ENCODE measurements at places on chromosomes 7 and 10.

DNA sequence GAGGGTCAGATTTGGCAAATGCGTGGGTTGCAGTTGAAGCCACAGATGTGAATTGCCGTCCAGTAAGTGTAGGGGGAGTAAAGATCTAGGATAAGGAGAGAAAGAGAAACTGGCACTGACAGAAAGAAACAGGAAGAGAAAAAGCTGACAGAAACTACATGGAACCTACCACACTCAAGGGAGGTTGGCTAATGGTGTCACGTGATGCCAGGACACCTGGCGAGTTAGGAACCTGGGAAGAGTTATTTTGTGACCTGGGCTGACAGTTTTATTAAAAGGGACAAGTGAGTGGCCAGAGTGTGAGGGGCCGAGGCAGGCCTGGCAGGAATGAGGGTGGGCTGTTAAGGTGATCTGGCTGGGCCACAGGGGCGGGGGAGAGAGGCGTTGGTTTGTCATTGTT, 188.7 kb downstream of the ADARB2 start:
- DNase-seq = no peak

- DNase-seq = peak; percentile 43
These were observed 1.5 kb downstream of the TRIL start for GRCh38 chr7:28956608-28957063.

DNA sequence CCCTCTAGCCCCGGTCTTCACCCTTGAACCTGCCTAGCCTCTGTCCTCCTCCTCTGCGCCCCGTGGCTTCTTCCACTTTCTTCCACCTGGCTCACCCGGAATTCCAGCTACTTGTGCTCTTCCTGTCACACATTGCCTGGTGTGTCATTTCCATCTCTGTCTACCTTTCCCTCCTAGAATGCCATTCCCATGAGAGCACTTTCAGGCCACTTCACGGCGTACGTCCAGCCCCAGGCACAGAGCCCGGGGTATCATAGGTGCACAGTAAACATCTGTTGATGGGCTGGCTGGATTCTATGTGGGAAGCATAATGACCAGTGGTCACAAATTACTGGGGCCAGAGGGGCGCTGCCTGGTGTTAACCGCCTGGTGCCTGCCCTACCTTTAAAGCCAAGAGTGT, 161.3 kb downstream of the CUX1 start:
- no peak for DNase-seq

DNA sequence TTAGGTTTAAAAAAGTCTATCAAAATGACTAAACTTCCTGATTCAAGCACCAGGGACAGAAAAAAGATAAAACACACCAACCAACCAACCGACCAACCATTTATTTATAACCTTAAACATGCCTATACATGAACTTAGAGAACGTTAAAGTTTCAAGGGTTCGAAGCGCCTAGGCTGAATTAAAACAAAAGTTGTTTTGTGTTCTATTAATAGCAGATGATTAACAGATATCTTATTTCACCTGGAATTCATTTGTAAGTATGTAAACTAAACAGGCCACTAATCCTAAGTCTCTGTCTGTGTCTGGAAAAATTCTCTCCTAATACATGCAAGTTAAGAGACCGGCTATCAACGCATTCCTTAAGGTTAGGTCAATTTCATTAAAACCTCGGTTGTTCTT, 1.4 kb downstream of the BAIAP2L1 start:
- no peak for DNase-seq

DNA sequence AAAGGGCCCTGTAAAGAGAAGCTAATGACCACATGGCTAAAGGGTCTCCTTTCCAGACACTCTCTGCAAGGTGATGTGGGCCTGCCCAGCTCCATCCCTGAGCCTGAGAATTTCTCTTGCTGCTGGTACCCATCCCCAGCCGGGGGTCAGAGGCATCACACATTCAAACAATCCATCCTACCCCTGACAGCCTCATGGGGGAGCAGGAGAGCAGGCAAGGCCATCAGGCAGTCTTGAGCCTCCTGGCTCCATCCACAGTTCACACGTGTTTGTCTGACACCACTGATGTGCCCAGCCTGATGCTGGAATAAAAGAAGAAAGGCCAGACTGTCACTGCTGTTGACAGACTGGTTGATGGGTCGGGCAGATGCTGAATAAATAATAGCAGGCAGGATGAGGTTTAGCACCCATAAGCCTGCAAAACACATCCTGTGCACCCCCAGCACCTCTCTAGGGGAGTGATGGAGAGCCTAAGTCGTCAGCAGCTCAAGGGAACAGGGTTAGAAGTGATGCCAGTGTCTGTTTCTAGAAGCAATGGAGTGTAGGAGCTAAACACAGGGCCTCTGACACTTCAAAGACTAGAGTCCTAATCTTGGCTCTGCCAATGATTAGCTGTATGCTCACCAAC, 43.5 kb downstream of the TLL2 start:
- peak; percentile 31 for DNase-seq

DNA sequence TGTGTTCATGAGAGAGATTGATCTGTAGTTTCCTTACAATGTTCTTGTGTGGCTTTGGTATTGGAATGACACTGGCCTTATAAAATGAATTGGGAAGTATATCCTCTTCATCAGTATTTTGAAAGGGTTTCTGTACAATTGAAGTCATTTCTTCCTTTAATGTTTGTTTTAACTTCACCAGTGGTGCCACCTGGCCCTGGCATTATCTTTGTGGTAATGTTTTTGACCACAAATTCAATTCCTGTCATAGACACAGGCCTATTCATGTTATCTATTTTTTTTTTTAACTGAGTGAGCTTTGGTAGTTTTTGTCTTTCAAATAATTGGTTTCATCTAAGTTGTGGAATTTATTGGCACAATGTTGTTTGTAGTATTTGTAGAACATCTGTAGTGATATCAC, 127.7 kb downstream of the CDK14 start:
- DNase-seq = no peak

DNA sequence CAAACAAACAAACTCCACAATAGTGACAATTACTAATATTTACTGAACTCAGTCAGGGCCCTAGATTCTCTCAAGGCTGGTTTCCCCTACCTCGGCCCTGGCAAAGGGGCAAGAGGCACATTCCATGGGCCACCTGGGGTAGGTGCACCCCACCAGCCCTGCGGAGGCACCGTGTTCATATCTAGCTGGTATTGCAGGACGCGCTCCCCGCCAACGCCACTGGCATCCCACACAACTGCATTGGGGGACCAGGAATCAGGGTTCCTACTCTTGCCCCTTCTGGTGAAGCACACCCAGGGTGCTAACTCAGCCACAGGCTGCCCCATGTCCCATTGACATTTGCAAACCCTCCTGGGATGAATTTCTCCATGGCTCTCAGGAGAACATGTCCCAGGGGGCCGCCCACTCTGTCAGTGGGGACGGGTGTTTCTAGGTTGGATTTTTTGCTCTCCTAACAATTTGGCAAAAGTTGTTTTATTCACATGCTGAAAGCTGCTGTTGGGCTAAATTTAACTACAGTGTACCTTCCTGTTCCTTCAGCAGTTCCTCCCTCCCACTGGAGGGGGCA, 76.7 kb downstream of the ZRANB1 start:
- no peak for DNase-seq

- no peak for DNase-seq
These were observed 190.2 kb downstream of the CAMK1D start for GRCh38 chr10:12539350-12540164.

DNA sequence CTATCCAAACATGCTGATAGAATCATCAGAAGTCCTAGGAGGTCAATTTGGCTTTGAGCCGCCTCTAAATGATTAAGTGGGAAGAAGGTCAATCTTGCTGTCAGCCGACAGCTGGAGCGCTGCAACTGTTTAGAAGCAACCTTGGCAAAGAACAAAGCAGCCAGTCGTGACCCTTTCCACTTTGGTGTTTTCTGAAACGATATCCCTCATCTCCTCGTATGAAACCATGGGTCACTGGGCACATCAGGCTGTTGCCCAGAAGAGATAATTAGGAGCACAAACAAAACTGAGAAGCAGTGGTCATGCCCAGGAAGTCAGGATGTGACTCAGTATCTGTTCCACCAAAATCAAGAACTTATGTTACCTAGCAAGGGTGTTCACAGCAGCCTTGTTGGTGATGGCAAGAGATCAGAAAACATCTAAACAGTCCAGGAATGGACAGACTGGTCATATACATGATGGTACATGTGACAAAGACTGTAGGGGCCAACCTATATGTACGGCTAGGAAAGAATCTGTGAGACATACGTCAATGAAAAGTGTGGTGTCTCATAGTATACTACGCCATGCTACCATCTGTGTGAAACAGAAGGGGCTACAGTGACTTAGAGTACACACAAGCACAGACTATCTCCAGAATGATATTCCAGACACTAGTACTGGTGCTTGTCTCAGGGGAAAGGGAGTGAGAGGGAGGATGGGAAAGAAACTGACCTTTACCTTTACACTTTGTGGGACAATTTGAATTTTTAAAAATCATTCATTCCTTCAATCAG, 22.4 kb downstream of the STN1 start:
- no peak for DNase-seq

- DNase-seq = no peak
These were observed 20.8 kb upstream of the UNC5B start for GRCh38 chr10:71191551-71192076.

Data from substantia nigra (tissue), 51 donors.